ENCODE measurements at places on chromosomes 4 and X. TPM values are rescaled to one million over a fixed set of nuclear protein-coding genes. Genes with fewer than 3 reads are reported as not detected.

STARD8 gene
- total RNA-seq: 1.4 TPM

TEX13D gene
- total RNA-seq: not detected

SAGE1 gene
- total RNA-seq: not detected

PNMA3 gene
- total RNA-seq: not detected

FABP2 gene
- not detected for total RNA-seq

RAB40A gene
- total RNA-seq: 0.58 TPM

AREG gene
- total RNA-seq: 0.51 TPM

CXCL10 gene
- not detected for total RNA-seq

IL15 gene
- 3.7 TPM for total RNA-seq

NSDHL gene
- total RNA-seq: 21.7 TPM

SMR3B gene
- not detected for total RNA-seq

SLC6A14 gene
- not detected for total RNA-seq

SCML1 gene
- total RNA-seq: 8.2 TPM

NUDT11 gene
- 13.5 TPM for total RNA-seq

MAOB gene
- 0.47 TPM for total RNA-seq

MYL5 gene
- 12.4 TPM for total RNA-seq

NDNF gene
- 1.1 TPM for total RNA-seq

SOX3 gene
- not detected for total RNA-seq

PIR gene
- total RNA-seq: 30.8 TPM

GPRIN3 gene
- 0.47 TPM for total RNA-seq

DCUN1D4 gene
- 18.0 TPM for total RNA-seq

ZMAT1 gene
- total RNA-seq: not detected

NAAA gene
- 43.0 TPM for total RNA-seq

ARX gene
- not detected for total RNA-seq

FGF5 gene
- total RNA-seq: 0.12 TPM

KLF8 gene
- total RNA-seq: 0.12 TPM

ZNF185 gene
- 4.6 TPM for total RNA-seq

FGA gene
- total RNA-seq: not detected

PCYT1B gene
- total RNA-seq: 1.1 TPM

PNMA6F gene
- total RNA-seq: not detected

GLRA3 gene
- total RNA-seq: not detected

SEL1L3 gene
- 32.6 TPM for total RNA-seq

OPHN1 gene
- total RNA-seq: 1.4 TPM

TNMD gene
- not detected for total RNA-seq

TCP11X2 gene
- not detected for total RNA-seq

TMEM164 gene
- 13.8 TPM for total RNA-seq

GAGE12J gene
- total RNA-seq: not detected

CISD2 gene
- total RNA-seq: 14.4 TPM

TFE3 gene
- 59.0 TPM for total RNA-seq

HEPH gene
- 26.9 TPM for total RNA-seq

ABLIM2 gene
- total RNA-seq: 0.43 TPM

PWWP3B gene
- 11.7 TPM for total RNA-seq

SLC6A8 gene
- 24.0 TPM for total RNA-seq

KIT gene
- 1.2 TPM for total RNA-seq

Data from pericardium fibroblast (primary cell).